ENCODE measurements at places on chromosomes 2 and 18. TPM values are rescaled to one million over a fixed set of nuclear protein-coding genes. Genes with fewer than 3 reads are reported as not detected.

ITGB1BP1 gene
- total RNA-seq: 64.4 TPM

SLC20A1 gene
- 62.3 TPM for total RNA-seq

ZEB2 gene
- 122 TPM for total RNA-seq

SAG gene
- total RNA-seq: not detected

CFAP65 gene
- not detected for total RNA-seq
